ENCODE measurements at places on chromosomes 13 and 19.

GRCh38 chr13:27355894-27356293 lies 68.5 kb upstream of the GTF3A start:
- DNase-seq = no peak

GRCh38 chr19:40465025-40465556 lies 454 bp downstream of the BLVRB start:
- no peak for DNase-seq

- DNase-seq = no peak
Observed at GRCh38 chr19:1113986-1114483, 10.2 kb downstream of the GPX4 start.

- DNase-seq = no peak
Observed at GRCh38 chr13:30776661-30777060, 41.3 kb downstream of the ALOX5AP start.

DNA sequence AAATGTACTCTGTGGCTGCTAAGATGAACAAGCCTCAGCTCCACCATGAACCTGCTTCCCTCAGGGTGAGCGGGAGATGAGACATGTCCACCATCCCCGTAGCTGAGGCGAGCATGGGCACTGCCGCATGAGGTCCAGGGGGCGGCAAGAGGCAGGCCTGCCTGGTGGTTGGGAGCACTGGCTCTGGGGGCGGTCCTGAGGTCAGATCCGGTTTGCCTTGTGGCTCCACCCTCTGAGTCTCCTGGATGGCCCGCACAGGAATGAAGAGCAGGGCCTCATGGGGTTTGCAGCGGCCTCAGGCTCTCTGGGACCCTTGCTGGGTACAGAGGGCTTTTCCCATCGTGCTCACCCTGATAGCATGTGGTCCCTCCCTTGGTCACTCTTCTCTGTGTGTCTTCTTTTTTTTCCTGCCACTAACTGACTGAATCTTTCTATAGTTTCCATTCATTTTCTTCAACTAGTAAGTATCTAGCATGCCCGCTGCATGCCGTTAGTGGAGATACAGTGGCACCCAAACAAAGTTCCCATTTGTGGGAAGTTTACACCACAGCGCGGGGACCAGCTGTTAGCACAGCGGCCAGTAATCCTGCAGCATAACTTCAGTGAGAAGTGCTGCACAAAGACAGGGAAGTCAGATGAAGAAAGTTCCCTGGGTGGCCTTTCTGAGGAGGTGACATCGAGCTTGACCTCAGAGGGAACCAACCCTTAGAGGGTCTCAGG lies 37.3 kb downstream of the CAPN12 start:
- DNase-seq = no peak

- no peak for DNase-seq
Observed at GRCh38 chr13:48888613-48889012, 87.1 kb upstream of the FNDC3A start.

DNA sequence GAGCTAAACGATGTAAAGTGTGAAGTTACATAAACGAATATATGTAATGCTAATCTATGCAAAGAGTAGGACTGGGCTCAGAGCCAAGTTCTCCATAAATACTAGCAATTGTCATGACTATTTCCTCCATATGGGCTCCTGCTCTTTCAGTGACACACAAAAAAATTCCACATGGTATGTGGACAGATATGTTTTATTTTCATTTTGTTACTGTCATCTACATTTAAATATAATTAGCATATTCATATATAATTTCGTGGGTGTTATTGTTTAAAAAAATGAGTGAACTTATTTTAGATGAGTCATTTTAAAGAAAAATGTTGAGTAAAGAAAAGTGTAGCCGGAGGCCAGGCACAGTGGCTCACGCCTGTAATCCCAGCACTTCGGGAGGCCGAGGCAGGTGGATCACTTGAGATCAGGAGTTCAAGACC lies 5.0 kb upstream of the IGSF23 start:
- DNase-seq = no peak

DNA sequence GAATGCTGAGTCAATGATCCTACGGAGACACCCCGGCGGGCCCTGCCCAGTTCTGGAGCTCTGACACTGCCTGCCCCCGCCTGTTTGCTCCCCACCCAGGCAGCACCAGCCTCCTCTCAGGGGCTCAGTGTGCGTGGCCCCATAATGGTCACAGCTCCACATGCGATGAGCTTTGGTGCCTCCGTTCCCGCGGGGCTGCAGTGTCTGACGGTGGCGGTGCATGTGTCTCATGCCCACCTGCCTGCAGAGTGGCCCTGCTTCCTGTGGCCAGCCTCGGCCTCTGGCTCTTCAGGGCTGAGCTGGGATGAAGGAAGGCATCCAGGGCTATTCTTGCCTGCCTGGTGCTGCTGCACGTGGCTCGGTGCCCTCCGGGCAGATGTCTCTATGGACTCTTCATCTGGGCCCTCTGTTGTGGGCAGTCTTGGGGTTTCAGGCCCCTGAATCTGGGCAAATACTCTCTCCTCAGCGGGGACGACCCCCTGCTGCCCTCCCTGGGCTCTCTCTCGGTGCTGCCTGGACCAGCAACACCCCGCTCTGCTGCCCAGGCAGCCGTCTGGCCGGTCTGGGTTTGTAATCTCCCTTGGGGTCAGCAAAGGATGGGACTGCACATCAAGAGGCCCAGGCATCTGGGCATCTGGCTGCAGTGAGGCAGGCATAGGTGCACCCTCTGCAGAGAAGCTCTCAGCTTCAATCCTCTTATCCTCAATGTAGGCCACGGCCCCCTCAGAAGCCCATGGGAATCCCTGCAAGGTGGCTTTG lies 19.3 kb upstream of the TMEM255B start:
- DNase-seq = no peak

DNA sequence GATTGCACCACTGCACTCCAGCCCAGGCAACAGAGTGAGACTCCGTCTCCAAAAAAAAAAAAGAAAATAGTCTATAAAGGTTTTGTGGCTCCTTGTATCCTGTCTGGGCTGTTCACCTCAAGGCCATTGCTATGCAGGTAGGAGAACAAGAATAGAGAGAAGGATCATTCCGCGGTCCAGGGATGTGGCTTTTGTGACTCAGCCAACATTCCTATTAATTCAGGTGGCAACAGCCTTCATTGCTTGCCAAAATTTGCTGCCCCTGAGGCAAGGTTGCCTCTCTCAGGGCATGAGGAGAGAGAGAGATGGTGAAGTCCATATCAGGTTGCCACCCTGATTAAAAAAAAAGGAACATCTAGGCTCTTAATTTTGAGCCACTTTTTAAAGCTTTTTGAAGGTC lies 8.0 kb downstream of the ZNF551 start:
- no peak for DNase-seq

DNA sequence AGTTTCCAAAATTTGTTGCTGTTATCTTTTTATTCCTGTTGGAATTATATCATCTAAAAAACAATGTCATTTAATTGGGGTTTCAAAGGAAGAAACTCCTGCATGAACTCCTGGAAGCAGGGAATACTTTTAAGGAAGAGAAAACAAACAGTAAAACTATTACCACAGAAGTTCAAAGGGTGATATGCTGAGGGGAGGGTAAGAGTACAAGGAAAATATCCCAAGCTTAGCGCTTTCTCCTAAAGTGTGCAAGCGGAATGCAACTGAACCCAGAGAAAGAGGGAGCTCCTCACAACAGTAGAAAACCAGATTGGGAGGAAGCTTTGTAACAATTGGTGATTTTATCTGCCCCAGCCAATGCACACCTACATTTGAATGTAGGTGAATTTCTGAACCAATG lies 175.1 kb downstream of the NUFIP1 start:
- DNase-seq = no peak

DNA sequence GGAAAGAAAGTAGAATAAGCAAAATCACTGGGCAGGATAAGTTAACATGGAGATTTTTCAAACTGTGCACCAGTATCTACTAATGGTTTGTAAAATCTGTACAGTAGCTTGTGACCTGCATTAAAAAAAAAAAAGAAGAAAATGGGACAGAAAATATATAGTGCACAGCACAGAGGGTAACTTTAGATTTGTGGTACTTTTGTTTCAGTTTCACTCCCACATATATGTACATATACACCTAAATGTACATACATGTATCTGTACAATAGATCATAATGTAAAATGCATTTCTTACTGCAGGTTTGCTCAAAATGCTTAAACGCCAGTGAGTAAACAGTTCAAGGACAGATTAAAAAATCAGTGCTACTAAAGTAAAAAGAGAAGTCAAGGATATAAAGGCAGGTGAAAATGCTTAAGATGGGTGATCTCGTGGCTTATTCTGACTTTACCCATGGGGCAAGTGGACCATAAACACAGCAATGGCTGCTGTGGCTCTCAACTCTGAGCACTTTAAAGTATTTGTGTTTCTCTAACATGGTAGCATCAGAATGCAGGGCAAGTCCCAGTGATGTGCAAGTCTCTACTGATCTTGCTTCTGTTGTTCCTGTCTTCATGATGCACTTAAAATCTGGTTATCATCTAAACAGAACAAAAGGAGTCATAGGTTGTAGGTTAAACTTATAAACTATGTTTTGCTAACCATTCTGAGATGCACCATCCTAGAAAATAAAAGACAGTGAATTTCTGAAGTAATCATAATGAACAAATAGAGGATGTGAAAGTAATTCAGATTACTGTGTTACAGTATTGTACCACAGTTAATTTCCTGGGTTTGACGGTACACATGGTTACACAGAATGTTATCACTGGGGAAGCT lies 112.3 kb downstream of the MIPEP start:
- no peak for DNase-seq

DNA sequence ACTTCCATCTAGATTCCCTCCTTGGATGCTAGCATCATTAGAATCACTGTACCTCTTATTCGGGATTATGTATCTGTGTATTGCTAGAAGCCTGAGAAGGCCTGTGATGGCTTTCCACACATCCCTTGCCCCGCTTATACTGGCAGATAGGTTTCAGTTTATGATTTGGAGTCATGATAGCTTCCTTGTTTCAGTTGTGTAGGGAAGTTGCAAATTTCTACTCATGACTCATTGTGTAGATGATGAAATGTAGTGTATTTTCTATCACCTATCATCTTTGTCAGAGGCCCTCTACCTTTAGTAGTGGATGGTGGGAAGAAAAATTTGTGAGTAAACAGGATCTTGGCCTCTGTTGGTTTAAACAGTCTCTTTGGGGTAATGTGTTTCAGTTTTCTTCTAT lies 165.2 kb downstream of the GGACT start:
- no peak for DNase-seq

GRCh38 chr19:49761625-49762311 lies 1.3 kb downstream of the TSKS start:
- no peak for DNase-seq

DNA sequence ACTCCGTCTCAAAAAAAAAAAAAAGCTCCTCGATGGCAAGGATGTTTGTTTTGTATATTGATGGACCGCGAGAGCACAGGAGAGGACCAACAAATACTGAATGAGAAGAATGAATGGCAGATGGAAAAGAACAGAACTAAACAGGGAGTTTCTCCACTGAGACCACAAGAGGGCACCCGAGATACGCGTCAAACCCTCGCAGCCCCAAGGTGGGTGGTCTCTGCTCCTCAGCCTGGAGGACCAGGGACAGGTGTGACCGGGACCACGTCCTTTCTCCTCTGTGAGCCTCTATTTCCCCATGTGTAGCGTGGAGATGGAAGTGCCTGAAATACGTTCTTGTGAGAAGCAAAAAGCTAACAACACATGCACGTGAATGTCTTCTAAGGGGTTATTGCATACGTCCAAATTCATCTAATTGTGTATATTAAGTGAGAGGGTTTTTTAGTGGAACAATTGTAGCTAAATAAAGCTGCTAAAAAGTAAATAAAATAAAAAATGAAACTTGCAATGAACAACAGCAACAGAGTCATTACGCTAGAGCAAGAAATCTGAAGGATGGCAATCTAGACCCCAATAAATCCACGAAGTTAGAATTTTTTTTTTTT lies 8.3 kb upstream of the CDC42EP5 start:
- peak; percentile 14 for DNase-seq

- no peak for DNase-seq
Observed at GRCh38 chr13:80802946-80803345, 462.0 kb upstream of the SPRY2 start.

DNA sequence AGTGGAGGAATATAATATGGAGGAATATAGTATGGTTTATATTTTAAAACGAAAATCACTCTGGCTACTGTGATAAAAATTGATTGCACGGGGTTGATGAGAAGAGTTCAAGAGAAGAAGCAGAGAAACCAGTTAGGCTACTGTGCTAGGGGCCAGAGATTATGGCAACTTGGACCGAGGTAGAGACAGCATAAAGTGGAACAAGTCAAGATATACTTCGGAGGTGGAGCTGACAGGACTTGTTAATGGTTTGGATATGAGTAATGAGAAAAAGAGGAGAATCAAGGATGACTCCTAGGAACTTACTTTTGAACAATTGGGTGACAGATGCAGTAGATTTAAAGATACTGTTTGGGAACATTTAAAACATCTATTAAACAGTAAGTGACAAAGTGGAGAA lies 6.6 kb upstream of the WDFY2 start:
- no peak for DNase-seq

- DNase-seq = no peak
Observed at GRCh38 chr19:16794456-16795441, 34.4 kb upstream of the SIN3B start.

GRCh38 chr19:46844067-46844489 lies 6.6 kb downstream of the AP2S1 start:
- no peak for DNase-seq

GRCh38 chr13:97431171-97431764 lies 2.7 kb upstream of the RAP2A start:
- DNase-seq = no peak

DNA sequence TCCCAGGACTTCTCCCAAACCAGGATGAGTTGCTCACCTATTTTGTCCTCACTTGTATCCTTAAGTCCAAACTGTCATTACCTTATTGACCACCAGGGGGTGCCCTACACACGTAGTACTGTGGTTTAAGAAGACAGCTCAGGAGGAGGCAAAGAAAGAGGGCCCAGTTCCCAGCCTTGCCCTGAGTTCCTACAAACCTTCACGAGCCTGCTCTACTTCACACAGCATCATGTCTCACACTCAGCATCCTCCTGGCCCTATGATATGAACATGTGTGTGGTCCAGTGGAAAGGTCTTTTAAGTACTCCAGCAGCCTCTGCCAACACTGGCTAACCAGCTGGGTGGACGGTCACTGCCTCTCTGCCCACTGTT lies 8.1 kb upstream of the ZNF784 start:
- DNase-seq = peak; percentile 86

DNA sequence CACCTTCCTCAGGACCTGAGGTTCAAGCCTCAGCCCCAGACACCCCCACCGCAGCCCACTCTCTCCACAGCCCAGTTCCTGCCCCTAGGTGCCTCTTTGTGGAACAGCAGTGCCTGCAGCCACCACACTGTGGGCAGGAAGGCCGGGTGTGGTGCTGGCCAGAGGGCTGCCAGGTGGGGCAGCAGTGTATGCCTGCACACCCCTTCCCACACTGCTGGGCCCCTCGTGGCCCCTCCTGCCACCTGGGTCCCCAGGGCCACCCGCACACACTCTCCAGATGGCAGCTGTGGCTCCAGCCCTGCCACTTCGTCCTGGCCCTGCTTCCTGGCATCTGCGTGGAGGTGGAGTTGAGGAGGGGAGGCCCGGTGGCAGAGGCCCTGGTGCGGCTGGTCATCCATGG lies 35.1 kb downstream of the HPN start:
- no peak for DNase-seq

- DNase-seq = no peak
Observed at GRCh38 chr13:109496216-109496615, 290.2 kb downstream of the IRS2 start.

GRCh38 chr13:47628666-47629065 lies 372.4 kb downstream of the SUCLA2 start:
- no peak for DNase-seq

All from stimulated activated CD4-positive, alpha-beta T cell treated with anti-CD3 and anti-CD28 coated beads, Interleukin-2, amount 100 ng/mL, for 4 hours (primary cell).